ENCODE measurements at places on chromosomes 13 and 19. TPM values are rescaled to one million over a fixed set of nuclear protein-coding genes. Genes with fewer than 3 reads are reported as not detected.
A peak's percentile ranks its signal among the peaks of the same experiment; 100 is the strongest.

DNA sequence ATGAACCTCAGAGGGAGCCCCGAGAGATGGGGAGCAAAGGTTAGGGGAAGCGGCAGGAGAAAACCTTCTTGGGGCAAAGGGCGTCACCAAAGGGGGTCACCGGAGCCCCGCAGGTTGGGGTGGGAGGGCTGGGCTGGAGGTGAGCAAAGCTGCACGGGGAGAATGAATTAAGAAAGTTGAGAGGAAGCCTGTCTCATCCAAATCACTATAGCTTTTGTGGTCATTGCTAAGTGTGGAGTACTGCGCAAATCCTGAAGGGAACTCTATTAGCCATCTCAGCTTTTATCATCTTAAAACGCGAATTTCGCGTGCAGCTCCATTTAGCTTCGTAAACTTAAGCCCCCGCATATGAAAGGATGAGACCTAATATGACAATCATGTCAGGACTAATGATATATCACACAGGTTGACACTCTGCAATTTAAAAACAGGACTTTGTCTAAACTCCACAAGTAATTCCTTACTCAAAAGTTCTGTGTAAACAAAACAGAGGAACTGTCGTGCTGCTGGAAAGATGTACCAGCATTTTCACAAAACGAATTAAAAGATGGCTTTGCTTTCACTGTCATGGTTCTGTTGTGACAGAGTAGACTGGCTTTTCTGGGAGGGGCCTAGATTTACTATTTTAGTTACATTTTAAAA is 631 bp downstream of the LACC1 start:
- peaks cover 12% of the 10 kb centered on the region for H3K36me3 ChIP-seq
- H3K4me1 ChIP-seq = peaks cover 22% of the 10 kb centered on the region
- H3K27ac ChIP-seq = peak overlapping the region; percentile 87
- peak overlapping the region; percentile 86 for H3K4me3 ChIP-seq
- DNase-seq = no peak

Gene NXNL1
- total RNA-seq = not detected

Gene CGB3
- total RNA-seq = not detected

GRCh38 chr19:3743486-3743885 is 18.0 kb downstream of the APBA3 start:
- no peak overlapping the region for H3K4me3 ChIP-seq
- peaks cover 5% of the 10 kb centered on the region for H3K4me1 ChIP-seq

Gene TMEM91
- 4.0 TPM for total RNA-seq

DNA sequence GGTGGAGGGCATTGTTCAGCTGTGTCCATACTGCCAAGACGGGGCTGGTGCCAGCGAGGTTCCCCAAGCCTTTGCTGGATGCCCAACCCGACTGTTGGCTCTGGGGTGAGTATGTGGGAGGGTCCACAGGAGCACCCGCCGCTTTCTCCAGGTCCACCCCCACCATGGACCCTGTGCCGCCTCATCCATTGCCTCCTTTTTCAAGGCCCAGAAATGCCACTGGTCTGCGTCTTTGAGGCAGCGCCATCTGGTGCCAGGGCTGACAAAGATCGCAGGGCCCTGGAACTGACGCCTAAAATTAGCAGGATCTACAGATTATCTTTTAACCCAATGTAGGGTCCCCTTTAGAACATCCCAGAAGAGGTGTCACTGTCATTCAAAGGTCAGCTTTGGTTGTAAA is 34.6 kb downstream of the NFIX start:
- H3K27ac ChIP-seq = no peak overlapping the region
- no peaks in the 10 kb centered on the region for H3K36me3 ChIP-seq
- no peak overlapping the region for H3K4me3 ChIP-seq
- peaks cover 11% of the 10 kb centered on the region for H3K27me3 ChIP-seq
- no peak for DNase-seq

Gene SIGLEC12
- 0.76 TPM for total RNA-seq

Gene KLF12
- total RNA-seq = 16.7 TPM

GRCh38 chr19:10408511-10409283 is 5.4 kb upstream of the CDC37 start:
- H3K27ac ChIP-seq = peak overlapping the region; percentile 87
- peak; percentile 73 for DNase-seq
- H3K27me3 ChIP-seq = no peaks in the 10 kb centered on the region
- peaks cover 3% of the 10 kb centered on the region for H3K36me3 ChIP-seq
- peak overlapping the region; percentile 32 for H3K4me3 ChIP-seq

Gene MEIOSIN
- total RNA-seq = 0.08 TPM

GRCh38 chr19:8304841-8305621 is 3.1 kb downstream of the CD320 start:
- H3K27ac ChIP-seq = peak overlapping the region; percentile 43
- H3K4me3 ChIP-seq = no peak overlapping the region
- H3K4me1 ChIP-seq = peaks cover 34% of the 10 kb centered on the region

- no peaks in the 10 kb centered on the region for H3K4me1 ChIP-seq
- no peak overlapping the region for H3K4me3 ChIP-seq
- no peak for DNase-seq
- H3K27me3 ChIP-seq = no peaks in the 10 kb centered on the region
- H3K36me3 ChIP-seq = no peaks in the 10 kb centered on the region
These were observed 1595.1 kb upstream of the MIR17HG start for GRCh38 chr13:89752394-89752793.

Gene ZNF235
- total RNA-seq = 4.7 TPM

DNA sequence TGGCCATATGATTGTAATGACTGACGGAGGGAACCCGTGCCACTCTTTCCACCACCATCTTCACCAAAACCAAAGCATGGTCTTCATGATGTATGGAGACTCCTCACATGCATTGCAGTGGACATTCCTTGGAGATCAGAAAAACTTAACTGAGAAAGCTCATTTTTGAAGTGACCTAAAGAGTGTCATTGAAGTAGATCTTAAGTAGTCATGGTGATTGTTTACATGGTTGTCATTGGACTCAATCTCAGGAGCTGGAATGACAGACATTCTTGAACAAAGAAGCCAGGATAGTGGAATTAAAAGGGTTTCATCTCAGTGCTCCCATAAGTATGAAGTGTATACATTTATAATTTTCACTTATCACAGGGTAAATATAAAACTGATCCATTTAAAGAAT is 236.7 kb upstream of the IPO5 start:
- H3K4me1 ChIP-seq = no peaks in the 10 kb centered on the region
- H3K36me3 ChIP-seq = no peaks in the 10 kb centered on the region
- no peak overlapping the region for H3K4me3 ChIP-seq
- no peak overlapping the region for H3K27ac ChIP-seq

DNA sequence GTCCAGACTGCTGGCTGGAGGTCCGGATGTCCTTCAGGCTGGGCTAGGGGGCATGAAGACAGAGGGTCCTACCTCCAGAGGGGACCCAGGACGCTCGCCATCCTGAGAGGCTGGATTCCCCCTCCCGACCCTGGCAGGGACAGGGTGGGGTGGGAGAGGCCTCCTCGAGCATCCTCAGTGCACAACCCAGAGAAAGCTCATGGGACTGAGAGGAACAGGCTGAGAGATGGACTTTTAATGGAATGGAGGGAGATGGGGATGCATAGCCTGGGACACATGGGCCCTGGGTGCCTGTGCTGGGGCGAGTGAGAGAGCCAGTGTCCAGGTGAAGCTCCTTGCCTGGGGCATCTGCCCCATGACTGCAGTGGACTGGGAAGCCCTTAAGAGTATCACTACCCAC is 3.1 kb downstream of the ACTL9 start:
- DNase-seq = no peak
- peaks cover 12% of the 10 kb centered on the region for H3K27me3 ChIP-seq
- H3K4me3 ChIP-seq = no peak overlapping the region
- H3K27ac ChIP-seq = no peak overlapping the region

GRCh38 chr13:43751624-43752023 is 35.1 kb downstream of the ENOX1 start:
- H3K36me3 ChIP-seq = no peaks in the 10 kb centered on the region
- no peak overlapping the region for H3K27ac ChIP-seq
- H3K4me1 ChIP-seq = no peaks in the 10 kb centered on the region
- no peak for DNase-seq

- peak within 1 kb of the TSS; percentile 88 for H3K27ac ChIP-seq
- H3K36me3 ChIP-seq = peaks cover 8% of the 10 kb centered on the region
- peaks cover 28% of the 10 kb centered on the region for H3K4me1 ChIP-seq
- H3K27me3 ChIP-seq = peaks cover 10% of the 10 kb centered on the region
These were observed at the start of gene FOSB for GRCh38 chr19:45467456-45468158. Gene FOSB, plus strand, starts transcription at chr19:45467996. Its CDS starts 591 bp downstream, at chr19:45468587.

GRCh38 chr13:39317291-39317690 is 279.0 kb downstream of the NHLRC3 start:
- no peak overlapping the region for H3K4me3 ChIP-seq
- no peaks in the 10 kb centered on the region for H3K36me3 ChIP-seq
- no peaks in the 10 kb centered on the region for H3K4me1 ChIP-seq
- no peak for DNase-seq

Gene SIX5
- 1.7 TPM for total RNA-seq

GRCh38 chr19:2016041-2016807 is 710 bp upstream of the BTBD2 start:
- peaks cover 9% of the 10 kb centered on the region for H3K36me3 ChIP-seq
- H3K27me3 ChIP-seq = no peaks in the 10 kb centered on the region
- peak overlapping the region; percentile 70 for H3K4me3 ChIP-seq
- H3K4me1 ChIP-seq = peaks cover 7% of the 10 kb centered on the region

DNA sequence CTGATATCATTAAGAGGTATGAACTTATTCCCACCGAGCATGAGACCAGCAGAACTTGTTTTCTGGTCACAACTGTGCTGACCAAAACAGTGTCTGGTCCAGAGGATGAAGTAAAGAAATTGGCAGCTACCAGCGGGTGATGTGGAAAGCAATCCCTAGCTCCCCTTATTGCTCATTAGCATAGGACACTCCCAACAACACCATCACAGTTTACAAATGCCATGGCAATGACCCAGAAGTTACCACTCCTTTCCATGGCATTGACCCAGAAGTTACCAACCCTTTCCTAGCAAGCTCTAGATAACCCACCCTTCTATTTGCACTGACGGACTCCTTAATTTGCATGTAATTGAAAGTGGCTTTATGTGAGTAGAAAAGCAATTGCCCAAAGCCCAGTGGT is 1856.1 kb downstream of the OLFM4 start:
- H3K4me3 ChIP-seq = no peak overlapping the region
- no peaks in the 10 kb centered on the region for H3K4me1 ChIP-seq
- no peaks in the 10 kb centered on the region for H3K36me3 ChIP-seq
- DNase-seq = no peak
- H3K27ac ChIP-seq = no peak overlapping the region

Gene CEACAM19
- 0.62 TPM for total RNA-seq

Gene LHB
- not detected for total RNA-seq

Gene DOHH
- 17.2 TPM for total RNA-seq

DNA sequence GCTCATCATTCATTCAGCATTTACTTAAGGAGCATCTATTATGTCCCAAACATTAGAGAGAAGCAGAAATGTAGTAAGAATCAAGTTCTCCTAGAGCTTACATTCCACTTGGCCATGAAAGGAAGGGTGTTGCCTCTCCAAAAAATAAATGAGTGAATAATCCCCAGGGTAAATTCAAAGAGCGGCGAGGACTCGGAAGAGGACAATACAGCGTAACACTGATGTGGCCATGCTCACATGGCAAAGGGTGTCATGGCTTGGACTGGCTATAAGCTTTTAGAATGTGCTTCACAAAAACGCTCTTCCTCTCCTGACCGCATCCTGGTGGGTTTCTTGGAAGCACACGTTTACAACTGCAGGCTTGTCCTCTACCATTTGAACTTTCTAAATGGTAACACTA is 290.2 kb downstream of the IRS2 start:
- no peak overlapping the region for H3K27ac ChIP-seq
- DNase-seq = no peak
- H3K36me3 ChIP-seq = no peaks in the 10 kb centered on the region
- no peaks in the 10 kb centered on the region for H3K4me1 ChIP-seq
- H3K4me3 ChIP-seq = no peak overlapping the region
- H3K27me3 ChIP-seq = peaks cover 8% of the 10 kb centered on the region

GRCh38 chr19:19464339-19465098 is 50.8 kb downstream of the TSSK6 start:
- peak overlapping the region; percentile 17 for H3K27ac ChIP-seq
- peaks cover 63% of the 10 kb centered on the region for H3K36me3 ChIP-seq
- H3K27me3 ChIP-seq = no peaks in the 10 kb centered on the region
- no peak overlapping the region for H3K4me3 ChIP-seq
- peaks cover 50% of the 10 kb centered on the region for H3K4me1 ChIP-seq

- no peak for DNase-seq
- H3K4me3 ChIP-seq = no peak overlapping the region
- H3K4me1 ChIP-seq = peaks cover 54% of the 10 kb centered on the region
- no peaks in the 10 kb centered on the region for H3K27me3 ChIP-seq
These were observed 18.9 kb downstream of the CCDC97 start for GRCh38 chr19:41328842-41329225.

Gene COX7A1
- not detected for total RNA-seq

GRCh38 chr19:5131506-5132205 is 162.7 kb downstream of the KDM4B start:
- peak overlapping the region; percentile 89 for H3K4me3 ChIP-seq
- DNase-seq = peak; percentile 36
- H3K36me3 ChIP-seq = peaks cover 18% of the 10 kb centered on the region
- H3K27ac ChIP-seq = peak overlapping the region; percentile 91
- H3K27me3 ChIP-seq = no peaks in the 10 kb centered on the region

Gene NMRK2
- not detected for total RNA-seq

Gene CGB2
- total RNA-seq = not detected

- peaks cover 56% of the 10 kb centered on the region for H3K4me1 ChIP-seq
- peaks cover 8% of the 10 kb centered on the region for H3K36me3 ChIP-seq
- peak overlapping the region; percentile 84 for H3K4me3 ChIP-seq
These were observed 20.1 kb downstream of the SH3GL1 start for GRCh38 chr19:4380254-4380727.

GRCh38 chr19:55544014-55544413 is 1.3 kb downstream of the SBK3 start:
- H3K4me1 ChIP-seq = peaks cover 2% of the 10 kb centered on the region
- no peak overlapping the region for H3K27ac ChIP-seq
- no peak for DNase-seq
- no peaks in the 10 kb centered on the region for H3K36me3 ChIP-seq
- peaks cover 38% of the 10 kb centered on the region for H3K27me3 ChIP-seq

DNA sequence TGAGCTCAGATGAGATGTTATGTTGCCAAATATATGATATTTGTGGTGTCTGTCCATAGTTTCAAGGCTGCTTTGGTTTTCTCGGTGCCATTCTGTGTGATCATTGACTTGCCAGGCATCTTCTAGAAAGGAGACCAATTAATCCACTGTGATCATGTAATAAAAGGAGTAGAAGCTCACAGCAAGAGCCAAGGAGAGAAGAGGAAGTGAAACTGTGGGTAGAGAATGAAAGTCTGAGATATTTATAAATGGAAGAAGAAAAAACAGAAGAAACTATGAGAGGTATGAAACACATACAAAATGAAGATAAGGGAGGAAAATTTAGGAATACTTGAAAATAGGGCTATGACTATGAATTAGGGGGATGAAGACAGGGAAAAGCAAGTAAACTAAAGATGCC is 11.1 kb upstream of the ZNF613 start:
- no peak overlapping the region for H3K4me3 ChIP-seq
- H3K27me3 ChIP-seq = no peaks in the 10 kb centered on the region
- peaks cover 25% of the 10 kb centered on the region for H3K36me3 ChIP-seq
- no peak for DNase-seq
- H3K27ac ChIP-seq = no peak overlapping the region

Gene GCDH
- total RNA-seq = 42.5 TPM

GRCh38 chr13:43629691-43630480 is 156.9 kb downstream of the ENOX1 start:
- DNase-seq = no peak
- no peak overlapping the region for H3K27ac ChIP-seq
- no peak overlapping the region for H3K4me3 ChIP-seq
- H3K4me1 ChIP-seq = no peaks in the 10 kb centered on the region

Measured in activated naive CD8-positive, alpha-beta T cell treated with anti-CD3 and anti-CD28 coated beads for 36 hours (primary cell).